ENCODE measurements at places on chromosomes 6 and 20.
A peak's percentile ranks its signal among the peaks of the same experiment; 100 is the strongest.

GRCh38 chr20:5509803-5510202 is 193.0 kb upstream of the PROKR2 start:
- no peak for DNase-seq

DNA sequence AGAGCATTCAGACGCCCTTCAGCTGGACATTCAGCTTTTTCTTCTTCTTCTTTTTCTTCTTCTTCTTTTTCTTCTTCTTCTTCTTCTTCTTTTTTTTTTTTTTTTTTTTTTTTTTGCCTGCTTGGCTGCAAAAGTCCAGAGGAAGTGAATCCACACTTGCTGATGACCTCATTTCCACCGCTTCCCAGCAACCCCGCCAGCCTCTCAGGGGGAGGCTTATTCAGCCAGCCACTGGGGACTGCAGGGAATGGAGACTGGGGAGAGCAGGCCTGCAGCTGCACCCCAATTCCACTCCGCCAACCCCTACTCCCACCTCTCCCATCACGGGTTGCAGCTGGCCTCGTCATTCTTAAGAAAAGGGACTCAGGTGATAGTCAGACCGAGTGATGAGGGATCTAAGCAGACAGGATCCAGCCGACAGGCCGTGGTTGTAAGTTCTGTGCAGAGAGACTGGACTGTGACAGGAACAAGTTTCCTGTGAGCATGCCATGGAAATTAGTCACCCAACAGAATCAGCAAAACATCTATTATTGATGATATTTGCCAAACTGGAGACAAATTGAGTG is 59.0 kb upstream of the QKI start:
- DNase-seq = no peak

GRCh38 chr20:45059022-45059728 is 41.8 kb downstream of the KCNS1 start:
- DNase-seq = no peak

- no peak for DNase-seq
These were observed 7.2 kb upstream of the NELFCD start for GRCh38 chr20:58973866-58974265.

DNA sequence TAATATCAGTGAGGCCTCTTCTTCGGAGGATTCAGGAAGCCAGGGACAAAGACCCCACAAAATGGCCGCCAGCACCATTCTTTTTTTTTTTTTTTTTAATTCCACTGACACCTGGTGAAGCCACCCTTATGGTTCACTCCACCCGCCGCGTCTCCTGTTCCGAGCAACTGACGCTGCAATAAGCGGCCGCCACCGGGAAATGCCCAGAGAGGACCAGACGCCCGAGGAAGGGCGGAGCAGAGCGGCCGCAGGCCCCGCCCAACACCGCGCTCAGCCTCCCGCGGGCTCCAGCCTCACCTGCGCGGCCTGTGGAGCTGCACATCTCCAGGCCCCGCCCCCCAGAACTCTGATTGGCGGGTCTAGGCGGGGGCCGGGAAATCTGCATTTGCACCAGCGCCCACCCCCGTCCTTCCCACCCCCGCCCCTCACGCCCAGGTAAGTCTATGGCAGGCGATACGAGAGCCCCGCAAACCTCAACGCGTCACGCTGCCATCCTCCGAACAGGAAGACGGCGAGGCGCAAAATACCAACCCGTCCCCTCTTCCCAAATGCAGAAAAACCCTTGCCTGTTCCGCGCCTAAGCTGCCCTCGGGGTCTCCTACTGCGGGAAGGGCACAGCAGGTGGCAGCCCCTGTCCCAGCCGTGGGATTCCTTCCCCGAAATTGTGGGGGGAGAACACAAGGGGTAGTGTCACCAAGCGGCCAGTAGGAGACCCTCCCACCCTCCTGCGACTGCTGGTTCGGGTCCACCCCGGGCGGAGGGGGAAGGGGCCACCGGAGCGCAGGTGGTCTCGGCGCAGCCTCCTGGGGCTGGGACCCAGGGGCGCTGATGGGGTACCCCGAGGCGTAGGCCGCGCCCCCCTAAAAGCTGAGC is 960 bp downstream of the ATP9A start:
- DNase-seq = peak; percentile 72

GRCh38 chr20:40813708-40814630 is 124.9 kb upstream of the MAFB start:
- no peak for DNase-seq

Measured in stimulated activated CD4-positive, alpha-beta T cell treated with anti-CD3 and anti-CD28 coated beads, Interleukin-2, amount 100 ng/mL, for 24 hours (primary cell).